ENCODE measurements at places on chromosomes 12 and 14. TPM values are rescaled to one million over a fixed set of nuclear protein-coding genes. Genes with fewer than 3 reads are reported as not detected.
A peak's percentile ranks its signal among the peaks of the same experiment; 100 is the strongest.

Gene SERPINA10
- total RNA-seq: not detected

Gene OAS2
- total RNA-seq: 1.7 TPM

Gene HOXC13
- total RNA-seq: 7.5 TPM

Gene ALG10
- 8.4 TPM for total RNA-seq

Gene BBOF1
- 8.5 TPM for total RNA-seq

Gene TAC3
- not detected for total RNA-seq

Gene PPP4R4
- total RNA-seq: 3.6 TPM

Gene GLIPR1L1
- not detected for total RNA-seq

Gene RD3L
- total RNA-seq: not detected

Gene FNTB
- total RNA-seq: 7.4 TPM

Gene SOAT2
- total RNA-seq: 0.17 TPM

Gene TMEM121
- 11.3 TPM for total RNA-seq

- peak; percentile 71 for DNase-seq
These were observed 17.6 kb downstream of the TDP1 start for GRCh38 chr14:89973234-89973823.

DNA sequence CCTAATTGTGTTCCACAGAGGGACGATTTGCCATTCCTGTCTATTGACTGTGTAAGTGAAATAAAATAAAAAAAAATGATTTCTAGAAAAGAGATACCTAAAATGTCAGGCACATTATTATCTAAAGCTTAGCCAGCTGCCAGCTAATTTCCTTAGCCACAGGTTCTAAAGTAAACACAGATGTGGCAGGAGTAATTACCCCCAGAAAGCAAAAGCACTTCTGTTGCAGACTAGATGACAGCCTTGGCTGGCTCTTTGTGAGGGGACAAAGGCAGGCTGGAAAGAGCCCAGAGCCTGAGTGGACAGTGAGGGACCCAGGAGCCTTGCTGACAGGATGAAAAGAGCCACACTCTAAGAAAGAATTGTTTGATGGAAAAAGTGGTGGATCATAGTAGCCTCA is 418.1 kb downstream of the LRIG3 start:
- DNase-seq: peak; percentile 27

GRCh38 chr12:100608776-100609175 is 35.3 kb downstream of the GAS2L3 start:
- no peak for DNase-seq

DNA sequence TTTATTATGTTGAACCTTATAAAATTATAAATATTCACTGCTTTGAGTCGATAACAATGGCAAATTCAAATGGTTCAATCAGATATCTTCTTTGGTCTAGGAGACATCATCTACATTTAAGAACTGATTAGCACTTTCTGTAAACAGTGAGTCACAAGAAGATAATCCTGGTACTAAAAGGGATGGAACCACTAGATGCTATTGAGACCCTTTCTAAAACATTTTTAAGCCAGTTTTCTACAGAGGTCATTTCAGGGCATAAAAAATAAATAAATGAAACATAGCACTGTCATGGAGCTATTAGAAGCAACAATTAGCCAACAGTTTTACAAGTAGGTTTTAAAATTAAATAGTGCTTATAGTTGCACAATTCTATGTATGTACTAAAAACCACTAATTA is 212.2 kb downstream of the DUSP6 start:
- no peak for DNase-seq

- no peak for DNase-seq
These were observed 24.0 kb downstream of the DICER1 start for GRCh38 chr14:95133282-95133681.

DNA sequence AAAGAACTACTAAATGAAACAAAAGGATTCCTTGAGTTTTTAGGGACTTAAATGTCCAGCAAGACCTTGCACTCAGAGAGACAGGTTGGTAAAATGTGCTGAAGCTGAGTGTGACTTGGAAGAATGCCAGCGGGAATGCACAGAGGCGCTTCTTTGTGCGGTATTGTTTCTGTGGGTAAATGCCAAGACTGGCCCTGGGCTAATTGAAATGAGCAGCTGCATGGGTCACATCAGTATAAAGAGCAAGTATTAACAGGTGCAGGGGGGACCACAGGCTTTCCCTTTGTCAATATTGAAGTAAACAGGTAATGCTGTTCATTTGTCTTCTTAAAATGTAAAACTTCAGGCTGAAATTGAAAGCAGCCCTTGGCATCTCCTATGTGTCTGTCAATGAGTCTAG is 74.3 kb downstream of the LMO3 start:
- no peak for DNase-seq

DNA sequence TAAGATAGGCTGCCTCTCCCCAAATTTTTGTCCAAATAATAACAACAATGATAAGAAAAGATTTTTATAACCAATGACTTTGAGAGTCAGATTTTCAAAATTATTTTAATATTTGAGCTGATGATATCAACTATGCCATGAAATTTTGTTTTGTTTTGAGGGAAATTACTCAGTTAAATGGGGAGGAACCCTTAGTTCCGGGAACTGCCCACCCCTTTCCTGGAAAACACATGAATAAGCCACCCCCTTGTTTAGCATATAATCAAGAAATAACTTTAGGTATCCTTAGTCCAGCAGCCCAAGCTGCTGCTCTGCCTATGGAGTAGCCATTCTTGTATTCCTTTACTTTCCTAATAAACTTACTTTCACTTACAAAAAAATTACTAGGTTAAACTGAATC is 61.4 kb downstream of the HMGA2 start:
- DNase-seq: no peak

DNA sequence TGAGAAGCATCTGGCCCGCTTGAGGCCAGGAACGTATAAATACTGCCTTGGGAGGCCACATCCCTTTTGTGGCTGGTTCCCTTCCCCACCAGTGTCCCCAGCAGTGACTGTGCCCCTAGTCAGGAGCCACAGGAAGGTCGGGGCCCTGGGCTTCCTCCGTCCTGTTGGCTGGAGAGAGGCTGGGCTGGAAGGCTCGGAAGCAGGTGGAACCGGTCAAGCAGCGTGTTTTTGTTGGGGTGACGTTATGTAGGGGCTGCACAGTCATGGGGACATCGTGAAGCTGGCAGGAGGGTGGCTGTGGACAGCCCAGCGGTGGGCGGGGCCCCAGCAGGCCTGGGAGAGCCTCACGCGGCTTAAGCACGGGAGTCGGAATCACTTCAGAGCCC is 10.1 kb downstream of the XRCC3 start:
- no peak for DNase-seq

- DNase-seq: no peak
These were observed 181.0 kb downstream of the MON2 start for GRCh38 chr12:62647586-62647985.

GRCh38 chr14:68542346-68542745 is 250.5 kb downstream of the ZFP36L1 start:
- DNase-seq: no peak

- no peak for DNase-seq
These were observed 40.1 kb upstream of the TMEM263 start for GRCh38 chr12:106915635-106916026.

DNA sequence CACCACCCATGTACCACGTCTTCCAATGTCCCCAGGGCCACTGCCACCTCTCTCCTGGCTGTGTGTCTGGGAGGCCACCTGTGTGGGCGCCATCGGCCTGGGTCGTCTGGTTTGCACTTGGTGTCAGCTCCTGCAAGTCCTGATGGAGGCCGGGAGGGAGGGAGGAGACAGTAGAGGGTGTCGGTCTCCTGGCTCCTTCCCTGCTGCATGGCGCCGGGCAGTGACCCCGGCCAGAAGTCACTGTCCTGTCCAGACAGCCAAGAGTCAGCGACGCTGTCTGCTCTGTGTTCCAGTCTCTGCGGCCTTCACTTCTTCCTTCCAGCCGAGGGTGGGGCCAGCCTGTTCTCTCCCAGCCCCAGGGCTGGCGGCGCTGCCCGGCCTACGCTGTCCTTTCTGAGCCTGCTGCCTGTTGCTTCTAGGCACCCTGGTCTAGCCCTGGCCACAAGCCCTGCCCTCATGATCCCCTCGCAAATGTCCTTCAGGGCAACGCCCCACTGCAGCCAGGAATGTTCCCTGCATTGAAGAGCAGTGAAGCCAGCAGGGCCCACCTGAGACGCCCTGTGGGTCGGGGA is 13.0 kb upstream of the LBHD2 start:
- no peak for DNase-seq

GRCh38 chr12:39771456-39771855 is 151.9 kb upstream of the ABCD2 start:
- DNase-seq: no peak

GRCh38 chr14:68568907-68569897 is 223.7 kb downstream of the ZFP36L1 start:
- DNase-seq: no peak

DNA sequence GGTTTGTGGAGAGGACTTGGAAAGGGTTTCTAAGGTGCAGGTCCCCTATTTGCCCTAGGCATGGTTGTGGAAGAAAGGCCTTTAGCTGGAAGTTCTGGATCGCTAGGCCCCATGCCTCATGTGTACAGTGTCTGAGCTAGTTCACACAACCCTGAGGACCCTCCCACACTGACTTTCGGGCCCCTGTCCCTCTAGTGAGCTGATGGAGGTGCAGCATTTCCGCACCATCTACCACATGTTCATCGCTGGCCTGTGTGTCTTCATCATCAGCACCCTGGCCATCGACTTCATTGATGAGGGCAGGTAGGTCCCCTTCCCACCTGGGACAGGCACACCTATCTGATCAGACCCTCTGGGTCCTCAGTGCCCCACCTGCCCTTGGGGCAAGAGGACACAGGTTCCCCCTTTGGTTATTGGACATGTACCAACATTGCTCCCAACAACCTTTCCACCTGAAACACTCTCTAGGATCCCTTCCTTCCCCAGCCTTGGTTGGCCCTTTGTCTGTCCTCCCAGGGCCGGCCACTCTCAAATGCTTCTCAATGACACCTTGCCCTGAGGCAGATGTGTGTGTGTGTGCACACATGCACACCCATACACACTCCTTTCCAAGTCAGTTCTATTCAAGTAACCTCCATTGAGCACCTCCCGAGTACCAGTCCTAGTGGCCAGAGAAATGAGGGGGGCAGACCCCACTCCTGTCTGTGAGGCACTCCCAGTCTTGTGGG is 2.6 kb downstream of the SOAT2 start:
- DNase-seq: no peak

- DNase-seq: peak; percentile 31
These were observed 16.1 kb downstream of the PIGH start for GRCh38 chr14:67583711-67584644.

DNA sequence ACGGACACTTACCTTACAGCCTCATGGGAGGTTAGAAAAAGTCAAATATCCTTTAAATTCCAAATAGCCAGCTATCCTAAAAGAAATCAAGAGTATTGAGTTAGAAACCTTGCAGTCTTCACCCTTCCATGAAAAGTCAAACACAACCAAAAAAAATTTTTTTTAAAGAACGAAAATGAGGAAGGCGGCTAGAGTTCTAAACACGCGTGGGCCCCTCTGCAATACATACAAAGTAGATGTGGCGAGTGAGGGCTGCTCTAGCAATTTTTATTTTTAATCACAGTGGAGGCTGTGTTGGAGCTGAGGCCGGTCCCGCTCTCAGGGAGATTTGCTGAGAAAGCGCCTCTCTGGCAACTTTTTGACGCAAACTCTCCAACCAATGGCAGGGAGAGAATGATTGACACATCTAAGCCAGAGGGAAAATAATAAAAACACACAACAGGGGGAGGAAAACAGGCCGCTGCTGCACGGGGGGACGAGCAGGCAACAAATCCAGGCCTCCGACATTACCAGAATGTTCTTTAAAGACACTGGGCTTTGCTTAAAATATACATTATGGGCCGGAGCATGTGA is at the start of gene OTX2:
OTX2 (minus strand) TSS at position 333 of the 573 bp plus-strand sequence. CDS start 5,023 bp downstream, outside the sequence.
- DNase-seq: no peak

- DNase-seq: peak; percentile 72
These were observed 29.0 kb downstream of the CAPRIN2 start for GRCh38 chr12:30725739-30726138.

DNA sequence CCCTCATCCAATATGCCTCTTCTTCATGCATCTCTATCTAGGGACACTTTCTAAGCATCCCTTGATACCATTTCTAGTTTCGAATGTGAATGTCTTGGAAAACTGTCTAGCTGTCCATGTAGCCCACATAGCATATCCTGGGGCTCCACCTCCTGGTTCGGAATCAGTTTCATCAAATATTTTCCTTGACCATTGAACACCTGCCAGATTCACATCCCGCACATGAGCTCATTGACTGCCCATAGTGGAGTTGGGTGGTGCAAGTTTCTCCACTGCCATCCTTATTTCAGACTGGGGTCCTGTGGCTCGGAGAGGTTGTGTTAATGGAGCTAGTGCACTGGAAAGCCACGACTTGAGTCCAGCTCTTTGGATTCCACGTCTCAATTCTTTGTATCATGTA is 58.6 kb upstream of the TMEM263 start:
- DNase-seq: no peak

- DNase-seq: no peak
These were observed 478.9 kb upstream of the MGAT4C start for GRCh38 chr12:86735072-86735471.

DNA sequence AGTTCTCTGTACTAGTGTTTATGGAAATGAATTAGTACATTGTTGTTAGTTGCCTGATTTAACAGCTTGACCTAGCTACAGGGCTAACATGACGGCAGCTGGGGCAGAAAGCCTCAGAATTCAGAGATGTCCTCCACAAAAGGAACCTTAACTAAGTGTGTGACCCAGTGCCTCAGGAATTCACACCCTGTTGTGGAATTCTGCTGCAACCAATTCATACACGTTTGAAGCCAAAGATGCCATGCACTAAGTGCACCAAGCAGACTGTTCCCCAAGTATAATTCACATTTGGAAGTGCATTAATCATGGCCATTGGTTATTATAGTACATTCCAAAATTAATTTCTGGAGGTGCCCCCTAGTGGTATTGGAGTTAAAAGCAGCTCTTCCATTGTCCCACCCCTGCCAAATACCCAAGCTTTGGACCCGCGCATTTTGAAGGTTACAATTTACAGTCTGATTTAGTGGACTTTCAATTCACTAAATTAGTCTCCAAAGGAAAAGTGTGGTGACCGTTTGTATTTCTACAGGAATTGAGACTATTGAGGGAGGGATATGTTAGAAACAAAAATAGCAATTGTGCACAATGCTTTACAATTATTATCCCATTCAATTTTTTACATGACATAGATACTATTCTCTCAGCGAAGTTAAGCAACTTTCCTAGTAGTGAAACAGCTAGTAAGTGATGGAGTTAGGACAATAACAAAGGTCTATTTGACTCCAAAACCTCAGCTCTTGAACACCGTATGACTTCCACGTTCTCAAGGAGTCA is 85.9 kb downstream of the PAX9 start:
- peak; percentile 4 for DNase-seq

- DNase-seq: no peak
These were observed 128.6 kb downstream of the PTCSC3 start for GRCh38 chr14:36047912-36048311.
